ENCODE measurements at places on chromosomes 2 and 18.

- no peak for DNase-seq
These were observed 247.1 kb downstream of the NEDD4L start for GRCh38 chr18:58291131-58291530.

- DNase-seq, result no peak
These were observed 48.1 kb upstream of the DYNC2LI1 start for GRCh38 chr2:43725711-43726246.

- DNase-seq, result no peak
These were observed 7.8 kb upstream of the SERPINB2 start for GRCh38 chr18:63879709-63880108.

GRCh38 chr2:71962911-71963694 is 184.6 kb downstream of the CYP26B1 start:
- DNase-seq, result no peak

- DNase-seq, result no peak
These were observed 274.7 kb upstream of the HNMT start for GRCh38 chr2:137689549-137689948.

DNA sequence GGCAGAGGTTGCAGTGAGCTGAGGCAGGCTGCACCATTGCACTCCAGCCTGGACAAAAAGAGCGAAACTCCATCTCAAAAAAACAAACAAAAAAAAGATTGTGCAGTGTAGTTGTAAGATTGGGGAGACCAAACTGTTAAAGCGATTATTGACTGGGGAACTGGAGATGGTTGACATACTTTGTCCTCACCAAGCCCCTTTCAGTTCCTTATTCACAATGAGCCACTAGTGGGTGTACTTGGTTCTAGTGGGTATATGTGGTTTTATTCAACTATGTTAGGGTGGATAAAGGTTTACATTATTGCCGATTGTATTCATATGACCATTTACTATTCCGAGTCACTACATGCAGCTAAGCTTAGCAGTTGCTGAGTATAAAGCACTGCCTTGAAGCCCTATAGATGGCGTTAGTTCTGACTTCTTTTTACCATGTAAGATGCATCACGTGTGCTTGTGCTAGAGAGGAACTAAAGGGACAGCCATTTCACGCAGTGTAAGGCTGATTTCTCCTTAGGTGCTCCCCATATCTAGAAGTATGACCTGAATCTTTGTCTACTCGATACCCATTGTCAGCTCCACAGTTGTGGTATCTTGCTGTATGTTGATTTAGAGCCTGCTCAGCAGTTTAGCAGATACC is 12.1 kb downstream of the EIF4E2 start:
- no peak for DNase-seq

- no peak for DNase-seq
These were observed 291.2 kb upstream of the DDX18 start for GRCh38 chr2:117523267-117523666.

- no peak for DNase-seq
These were observed 614.4 kb upstream of the TMEFF2 start for GRCh38 chr2:192809173-192809572.

DNA sequence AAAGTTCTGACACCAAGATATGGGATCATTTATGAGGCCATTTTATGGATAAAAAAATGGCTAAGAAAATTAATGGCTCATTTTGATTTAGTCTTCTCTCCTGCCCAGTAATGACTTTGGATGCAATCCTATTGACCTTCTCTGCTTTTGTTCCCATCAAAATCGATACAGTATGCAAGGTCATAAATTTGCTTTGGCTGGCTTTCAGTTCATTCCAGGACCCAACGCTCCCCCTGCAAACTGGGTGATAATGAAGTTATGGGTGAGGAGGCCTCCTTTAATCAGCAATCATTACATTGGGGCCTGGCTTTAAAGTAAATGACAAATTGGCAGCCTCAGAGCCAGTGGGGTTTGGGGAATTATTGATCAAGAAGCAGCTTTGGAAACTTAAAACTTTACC is 351.8 kb upstream of the GYPC start:
- no peak for DNase-seq

DNA sequence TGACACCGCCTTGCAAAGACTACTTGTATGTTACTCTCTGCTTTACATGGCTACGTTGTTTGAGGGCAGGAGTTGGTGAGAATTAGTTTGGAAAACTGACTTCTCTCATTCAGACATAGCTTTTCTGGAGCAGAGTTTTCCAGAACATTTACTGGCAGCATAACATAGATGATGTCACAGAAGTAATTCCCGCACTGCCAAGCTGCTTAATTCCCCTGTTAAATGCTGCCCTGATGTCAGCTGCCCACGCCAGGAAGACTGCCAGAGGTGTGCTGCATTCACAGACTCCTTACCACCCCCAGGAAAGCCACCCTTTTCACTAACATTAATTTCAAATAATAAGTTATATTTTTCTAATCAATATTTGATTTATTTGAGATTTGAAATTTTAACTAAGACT is 24.7 kb upstream of the PTPN2 start:
- no peak for DNase-seq

- DNase-seq, result no peak
These were observed 125.8 kb downstream of the CABLES1 start for GRCh38 chr18:23260926-23261590.

DNA sequence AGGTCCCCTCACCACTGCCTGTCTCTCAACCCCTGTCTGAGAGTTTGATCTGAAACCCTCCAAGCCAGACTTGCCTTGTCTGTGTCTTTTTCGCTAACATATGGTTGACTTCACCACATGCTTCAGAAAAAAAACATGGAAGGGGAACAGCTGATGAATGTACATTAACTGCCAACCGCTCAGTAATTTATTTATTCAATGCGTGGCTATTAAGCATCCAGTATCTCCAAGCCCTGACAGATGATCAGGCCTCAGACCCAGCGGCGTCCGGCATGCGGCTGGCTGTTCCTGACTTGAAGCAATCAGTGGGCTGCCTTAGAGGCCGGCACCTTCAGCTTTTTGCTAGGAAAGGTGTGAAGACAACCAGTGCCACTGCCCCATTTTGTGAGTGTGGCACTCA is 62.3 kb downstream of the NGEF start:
- no peak for DNase-seq

GRCh38 chr2:60984720-60985119 is 32.8 kb upstream of the PEX13 start:
- DNase-seq, result no peak

DNA sequence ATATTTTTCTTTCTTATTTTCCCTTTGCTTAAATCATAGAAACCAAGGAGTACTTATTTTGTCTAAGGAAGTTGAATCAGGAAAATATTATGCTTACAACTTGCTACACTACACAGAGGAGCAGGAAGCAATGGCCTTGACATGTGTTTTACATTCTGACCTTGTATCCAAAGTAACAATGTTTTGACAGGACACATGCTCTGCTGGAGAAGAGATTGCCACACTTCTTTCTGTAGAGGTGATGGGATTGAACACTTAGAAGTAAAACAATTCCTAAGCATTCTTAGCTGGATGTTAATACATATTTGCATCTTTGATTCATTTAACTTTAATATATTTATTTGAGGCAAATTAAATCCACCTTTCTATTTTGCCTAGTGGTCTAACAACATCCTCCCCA is 929.1 kb downstream of the DSC3 start:
- no peak for DNase-seq

DNA sequence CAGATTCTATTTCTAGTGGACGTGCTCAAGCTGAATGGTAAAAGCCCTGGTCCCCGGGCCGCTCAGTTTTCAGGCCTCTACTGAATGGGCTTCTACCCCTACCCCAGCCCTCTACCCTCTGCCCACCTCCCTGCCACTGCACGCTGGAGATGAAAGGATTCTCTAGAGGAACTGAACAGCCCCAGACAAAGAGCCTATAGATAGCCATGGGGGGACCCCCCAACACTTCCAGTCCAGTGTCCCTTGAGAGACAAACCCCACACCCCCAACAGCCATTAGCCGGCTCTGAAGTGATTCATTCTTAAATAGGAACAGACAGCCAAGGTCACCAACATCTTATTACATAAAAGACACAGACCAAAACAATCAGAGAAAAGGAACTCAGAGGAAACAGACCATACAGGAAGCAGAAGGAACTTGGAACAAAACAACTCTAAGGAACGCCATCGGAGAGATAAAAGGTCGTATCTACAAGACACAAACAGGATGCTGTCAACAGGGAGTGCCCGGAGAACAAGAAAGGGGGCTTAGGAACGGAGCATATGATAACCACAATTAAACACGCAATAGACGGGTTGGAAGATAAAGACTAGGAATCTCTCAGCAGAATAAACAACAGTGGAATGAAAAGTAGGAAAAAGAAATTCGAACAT is 23.5 kb downstream of the TMEM37 start:
- no peak for DNase-seq

GRCh38 chr2:102112692-102113665 is 29.6 kb upstream of the IL1R1 start:
- no peak for DNase-seq

- no peak for DNase-seq
These were observed 16.0 kb upstream of the TSPYL6 start for GRCh38 chr2:54271843-54272627.

- DNase-seq, result no peak
These were observed 600.8 kb downstream of the CPS1 start for GRCh38 chr2:211157211-211157610.

- no peak for DNase-seq
These were observed 126.1 kb downstream of the MTX2 start for GRCh38 chr2:176395273-176395854.

- DNase-seq, result no peak
These were observed 140.7 kb downstream of the RNF144A start for GRCh38 chr2:7057865-7058400.

DNA sequence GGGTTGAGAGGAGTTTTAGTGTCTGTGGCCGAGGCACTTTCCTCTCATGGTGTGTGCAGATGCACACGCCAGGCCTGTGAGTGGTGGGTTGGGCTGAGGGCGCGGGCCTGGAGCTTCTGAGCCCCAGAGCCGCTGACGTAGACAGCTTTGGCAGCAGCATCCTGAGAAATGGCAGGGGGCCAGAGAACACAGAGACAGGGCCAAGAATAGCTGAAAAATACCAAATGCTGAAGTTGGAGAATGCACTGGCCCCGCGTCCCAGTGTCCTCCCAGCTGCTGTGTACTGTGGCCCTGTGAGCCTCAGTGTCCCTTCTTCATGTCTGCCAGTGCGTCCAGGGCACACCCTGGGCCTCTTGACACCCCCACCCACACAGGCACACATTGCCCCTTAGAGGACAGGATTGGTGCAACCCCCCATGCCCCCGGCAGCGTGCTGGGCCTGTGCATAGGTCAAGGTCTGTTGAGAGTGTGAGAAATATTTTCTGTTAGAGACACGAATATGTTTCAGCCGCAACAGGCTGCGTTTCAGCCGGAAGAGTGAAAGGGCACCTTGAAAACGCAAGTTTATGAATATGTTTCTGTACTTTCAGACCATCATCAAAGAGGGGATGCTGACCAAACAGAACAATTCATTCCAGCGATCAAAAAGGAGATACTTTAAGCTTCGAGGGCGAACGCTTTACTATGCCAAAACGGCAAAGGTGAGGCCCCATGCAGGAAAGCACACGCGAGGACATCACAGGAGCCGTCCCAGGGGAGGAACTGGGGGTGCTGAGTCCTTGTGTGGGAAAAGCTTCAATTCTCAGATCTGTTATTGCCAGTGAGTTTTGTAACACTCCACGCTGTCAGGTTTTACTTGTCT is 33.6 kb downstream of the DGKD start:
- DNase-seq, result no peak

GRCh38 chr2:111128096-111128495 is 7.4 kb downstream of the BCL2L11 start:
- DNase-seq, result no peak

- no peak for DNase-seq
These were observed 108.2 kb downstream of the PDE1A start for GRCh38 chr2:182318466-182319220.

DNA sequence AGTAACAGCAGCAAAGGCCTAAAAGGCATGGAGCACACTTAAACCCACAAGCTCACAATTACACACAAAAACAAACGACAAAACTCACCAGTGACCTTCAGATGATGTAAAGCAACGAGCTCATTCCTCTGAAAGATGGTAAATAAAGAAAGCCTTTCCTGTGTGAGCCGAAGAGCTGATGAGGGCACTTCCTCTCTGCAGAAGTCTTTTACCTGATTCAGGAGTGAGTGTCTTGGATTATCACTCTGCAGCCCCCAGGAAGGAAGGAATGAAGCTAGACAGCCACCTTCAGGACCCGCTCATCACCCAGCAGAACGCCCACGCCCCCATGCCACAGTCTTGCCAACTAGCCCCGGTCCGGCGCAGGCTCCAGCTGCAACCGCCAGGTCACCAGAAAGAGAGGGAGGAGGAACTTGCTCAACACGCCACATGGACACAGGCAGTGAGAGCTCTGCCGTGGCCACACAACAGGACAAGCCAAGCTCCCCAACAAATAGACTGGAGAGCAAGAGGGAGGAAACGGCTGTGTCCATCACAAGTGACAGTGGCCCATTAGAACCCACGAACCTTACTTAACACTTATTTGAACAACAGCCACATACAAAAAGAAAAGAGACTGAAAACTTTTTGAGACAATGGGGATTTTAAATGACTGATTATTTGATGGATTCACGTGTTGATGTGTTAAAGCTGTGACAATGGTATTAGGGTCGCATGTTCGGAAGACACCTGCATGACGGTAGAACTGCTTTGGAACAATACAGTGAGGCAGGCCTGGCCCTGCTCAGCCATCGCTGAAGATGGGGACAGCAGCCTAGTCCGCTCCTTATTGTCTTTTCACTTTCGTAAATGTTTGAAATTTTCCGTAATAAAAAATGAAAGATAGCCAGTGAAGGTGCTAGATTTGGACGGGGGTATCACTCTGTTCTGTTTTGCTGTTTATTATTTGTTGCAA is 127.3 kb downstream of the HDAC4 start:
- no peak for DNase-seq

DNA sequence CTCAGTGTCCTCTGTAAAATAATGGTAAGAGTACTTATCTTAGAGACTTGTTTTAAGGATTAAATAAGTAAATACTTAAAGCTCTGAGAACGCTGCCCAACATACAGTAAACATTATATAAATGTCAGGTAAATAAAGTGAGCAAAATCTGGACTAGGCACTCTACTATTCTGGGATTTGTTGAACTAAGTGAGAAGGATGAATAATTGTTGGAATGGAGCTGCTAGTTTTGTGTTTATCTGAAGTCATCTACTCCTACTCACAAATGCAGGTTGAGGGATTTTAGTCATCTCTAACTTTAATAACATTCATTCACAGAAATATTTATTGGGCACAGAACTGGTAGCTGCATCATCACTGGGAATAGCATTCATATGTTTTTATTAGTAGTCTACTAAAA is 103.4 kb downstream of the MEIS1 start:
- no peak for DNase-seq

DNA sequence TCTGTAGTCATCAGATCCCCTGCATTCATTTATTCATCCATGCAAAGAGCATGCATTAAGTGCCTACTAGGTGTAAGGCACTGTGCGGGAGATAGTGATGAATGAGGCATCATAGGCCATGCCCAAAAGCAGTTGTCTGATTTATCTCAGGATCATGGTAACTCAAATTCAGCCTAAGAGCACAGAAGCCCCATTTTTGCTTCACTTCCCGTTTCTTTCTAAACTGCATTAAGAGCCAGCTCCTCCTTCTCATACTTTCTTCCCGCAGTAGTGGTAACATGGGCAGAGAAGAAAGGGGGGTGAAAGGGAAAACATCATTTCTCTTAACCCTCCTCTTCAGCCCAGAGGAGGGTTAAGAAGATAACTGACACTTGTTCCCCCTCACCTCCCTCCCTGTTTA is 2.9 kb downstream of the GPR45 start:
- DNase-seq, result no peak

GRCh38 chr2:74515981-74516633 is 1.9 kb downstream of the TLX2 start:
- peak; percentile 56 for DNase-seq

- no peak for DNase-seq
These were observed 162.0 kb downstream of the LTBP1 start for GRCh38 chr2:33108483-33109443.

Measured in stimulated activated CD8-positive, alpha-beta memory T cell treated with anti-CD3 and anti-CD28 coated beads, Interleukin-7, amount 100 ng/mL, for 24 hours (primary cell).